ENCODE measurements at places on chromosomes 1 and 21.

DNA sequence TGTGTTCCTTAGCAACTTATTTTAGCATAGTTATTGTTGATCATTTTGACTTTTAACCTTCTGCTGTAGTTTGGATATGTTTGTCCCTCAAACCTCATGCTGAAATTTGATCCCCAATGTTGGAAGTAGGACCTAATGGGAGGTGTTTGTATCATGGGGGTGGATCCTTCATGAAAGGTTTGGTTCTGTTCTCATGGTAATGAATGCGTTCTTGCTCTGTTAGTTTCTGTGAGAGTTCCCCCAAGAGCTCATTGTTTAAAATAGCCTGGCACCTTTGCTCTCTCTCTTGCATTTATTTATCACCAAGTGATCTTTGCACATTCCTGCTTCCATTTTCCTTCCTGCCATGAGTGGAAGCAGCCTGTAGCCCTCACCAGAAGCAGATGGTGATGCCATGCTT lies 372.1 kb upstream of the VAMP3 start:
- no peak for DNase-seq

GRCh38 chr1:243827206-243827605 lies 22.8 kb downstream of the AKT3 start:
- no peak for DNase-seq

GRCh38 chr1:164647211-164647610 lies 88.2 kb downstream of the PBX1 start:
- no peak for DNase-seq

DNA sequence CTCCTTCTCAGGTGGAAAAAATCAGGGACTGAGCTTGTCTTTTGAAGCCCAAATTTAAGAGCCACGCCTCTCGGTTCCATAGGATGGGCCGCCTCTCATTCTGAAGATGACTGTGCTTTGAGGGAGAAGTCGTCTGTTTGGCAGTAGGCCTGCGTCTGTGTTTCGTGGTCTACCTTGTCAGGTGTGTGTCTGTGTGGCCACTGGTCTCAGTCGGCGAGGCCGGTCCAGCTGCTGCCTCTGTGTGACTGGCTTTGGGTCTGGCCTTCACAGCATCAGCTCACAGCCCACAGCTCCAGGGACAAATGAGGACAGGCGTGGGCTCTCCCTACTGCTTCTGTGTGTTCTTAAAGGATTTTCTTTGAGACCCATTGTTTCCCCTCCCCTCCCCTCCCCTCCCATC lies 50.3 kb downstream of the B3GALT5 start:
- no peak for DNase-seq

DNA sequence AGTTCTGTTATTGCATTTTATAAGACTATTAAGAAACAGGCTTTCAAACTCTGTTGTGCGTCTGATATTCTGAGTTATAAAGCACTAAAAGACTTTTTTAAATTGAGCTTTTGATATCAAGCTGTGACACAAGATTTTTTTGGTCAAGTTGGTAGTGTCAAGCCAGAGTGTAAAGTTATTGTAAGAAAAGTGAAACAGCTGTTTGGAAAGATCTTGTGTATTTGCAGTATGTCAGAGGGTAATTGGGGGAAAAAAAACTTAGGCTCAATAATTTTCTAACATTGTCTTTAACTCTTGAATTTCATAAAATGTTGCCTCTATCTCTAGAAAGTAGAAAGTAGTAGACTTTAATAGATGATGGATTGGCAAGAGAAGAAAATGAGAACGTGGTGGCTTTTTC lies 3.8 kb downstream of the CACYBP start:
- no peak for DNase-seq

GRCh38 chr1:116067566-116067890 lies 43.7 kb upstream of the MAB21L3 start:
- DNase-seq: peak; percentile 98

- DNase-seq: peak; percentile 53
Observed at GRCh38 chr21:15754640-15755039, 24.9 kb downstream of the USP25 start.

- peak; percentile 86 for DNase-seq
Observed at GRCh38 chr1:8015036-8015808, 10.9 kb downstream of the ERRFI1 start.

DNA sequence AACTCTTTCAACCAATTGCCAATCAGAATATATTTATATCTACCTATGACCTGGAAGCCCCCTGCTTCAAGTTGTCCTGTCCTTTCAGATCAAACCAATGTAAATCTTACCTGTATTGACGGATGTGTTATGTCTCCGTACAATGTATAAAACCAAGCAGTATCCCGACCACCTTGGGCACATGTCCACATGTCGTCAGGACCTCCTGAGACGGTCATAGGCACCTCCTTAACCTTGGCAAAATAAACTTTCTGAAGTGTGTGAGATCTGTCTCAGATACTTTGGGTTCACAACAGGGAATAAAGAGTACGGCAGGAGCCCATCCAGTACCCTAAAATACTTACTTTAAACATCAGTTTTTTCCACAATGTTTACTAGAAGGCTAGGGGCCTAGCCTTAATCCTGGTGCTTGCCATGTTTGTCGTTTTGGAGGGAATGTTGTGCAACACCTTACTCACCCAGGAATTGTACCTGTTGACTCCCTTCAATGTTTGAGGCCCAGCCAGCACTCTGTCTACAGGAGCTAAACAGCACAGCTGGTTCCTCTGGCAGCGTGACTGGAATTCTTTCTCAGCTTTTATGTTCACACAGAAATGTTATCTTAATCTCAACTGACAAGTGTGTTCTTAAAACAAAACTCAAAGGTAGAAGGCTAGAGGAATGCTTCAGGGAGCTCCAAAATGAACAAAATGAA lies 90.8 kb upstream of the USP25 start:
- no peak for DNase-seq

- DNase-seq: peak; percentile 81
Observed at GRCh38 chr1:234969581-234970400, 158.8 kb downstream of the TOMM20 start.

DNA sequence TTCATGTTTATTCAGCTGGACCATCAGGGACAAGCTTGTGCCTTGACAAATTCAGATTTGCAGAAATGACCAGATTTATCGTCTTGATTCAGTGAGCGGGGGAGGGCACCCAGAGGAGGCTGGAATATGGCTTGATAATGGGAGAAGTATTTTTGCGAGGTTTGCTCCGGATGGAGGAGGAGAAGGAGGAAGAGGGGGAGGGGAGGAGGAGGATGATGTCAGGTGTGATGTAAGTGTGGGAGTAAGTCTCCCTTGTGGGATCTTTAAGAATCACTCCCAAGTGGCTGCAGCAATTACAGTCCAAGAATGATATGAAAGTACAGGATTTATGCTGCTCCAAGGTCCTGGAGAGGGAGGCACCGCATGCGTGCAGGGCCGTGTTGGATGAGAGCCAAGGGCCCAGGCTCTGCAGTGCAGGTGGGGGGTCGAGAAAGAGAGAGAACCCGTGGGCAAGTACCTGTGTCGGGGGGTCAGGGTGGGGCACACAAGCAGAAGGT lies 5.6 kb upstream of the ZNF496 start:
- DNase-seq: peak; percentile 17

DNA sequence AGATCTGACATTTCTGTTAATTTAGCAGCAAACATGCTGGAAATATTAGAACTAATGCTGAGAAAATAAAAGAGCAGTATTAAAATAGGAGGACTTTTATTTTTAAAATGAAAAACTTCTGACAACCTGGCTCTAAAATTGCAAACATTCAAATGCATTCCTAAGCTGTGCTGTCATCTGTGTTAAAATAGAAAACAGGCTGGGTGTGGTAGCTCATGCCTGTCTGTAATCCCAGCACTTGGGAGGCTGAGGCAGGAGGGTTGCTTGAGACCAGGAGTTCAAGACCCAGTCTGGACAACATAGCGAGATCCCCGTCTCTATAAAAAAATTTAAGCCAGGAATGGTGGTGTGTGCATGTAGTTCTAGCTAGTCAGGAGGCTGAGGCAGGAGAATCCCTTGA lies 44.6 kb downstream of the MIGA1 start:
- peak; percentile 82 for DNase-seq
